GM18507 (cell line): ENCODE measurements at places on chromosomes 4 and X.

DNA sequence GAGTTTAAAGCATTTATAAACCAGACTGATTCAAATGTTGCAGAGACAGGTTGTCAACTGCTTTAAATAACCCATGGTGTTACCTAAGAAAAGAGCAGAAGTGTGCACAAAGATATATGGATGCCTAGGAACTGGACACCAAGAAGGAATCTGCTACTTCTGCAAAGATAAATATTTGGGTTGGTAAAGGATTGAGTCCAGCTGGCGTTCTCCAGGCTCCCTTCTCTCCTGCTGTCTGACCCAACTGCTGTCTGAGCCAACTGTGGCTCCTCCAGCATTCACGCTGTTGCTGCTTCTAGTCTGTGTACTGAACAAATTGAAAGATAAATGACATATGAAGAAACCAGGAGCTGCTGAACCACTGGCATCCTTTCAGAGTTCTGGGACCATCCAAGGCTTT lies 1167.8 kb upstream of the PRKX start:
- DNase-seq, result no peak

DNA sequence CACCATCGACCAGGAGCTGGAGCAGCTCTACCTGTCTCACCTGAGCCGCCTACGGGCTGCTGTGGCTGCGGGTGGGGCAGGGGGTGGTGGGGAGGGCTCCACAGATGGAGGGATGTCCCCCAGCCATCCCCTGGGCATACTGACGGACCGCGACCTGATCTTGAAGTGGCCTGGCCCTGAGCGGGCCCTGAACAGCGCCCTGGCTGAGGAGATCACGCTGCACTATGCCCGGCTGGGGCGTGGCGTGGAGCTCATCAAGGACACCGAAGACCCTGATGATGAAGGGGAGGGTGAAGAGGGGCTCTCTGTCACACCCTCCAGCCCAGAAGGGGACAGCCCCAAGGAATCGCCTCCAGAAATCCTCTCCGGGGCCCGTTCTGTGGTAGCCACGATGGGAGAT lies 16.5 kb downstream of the PPP1R3F start:
- DNase-seq, result no peak

- no peak for DNase-seq
Observed at GRCh38 chr4:4677556-4678522, 136.0 kb upstream of the STX18 start.

DNA sequence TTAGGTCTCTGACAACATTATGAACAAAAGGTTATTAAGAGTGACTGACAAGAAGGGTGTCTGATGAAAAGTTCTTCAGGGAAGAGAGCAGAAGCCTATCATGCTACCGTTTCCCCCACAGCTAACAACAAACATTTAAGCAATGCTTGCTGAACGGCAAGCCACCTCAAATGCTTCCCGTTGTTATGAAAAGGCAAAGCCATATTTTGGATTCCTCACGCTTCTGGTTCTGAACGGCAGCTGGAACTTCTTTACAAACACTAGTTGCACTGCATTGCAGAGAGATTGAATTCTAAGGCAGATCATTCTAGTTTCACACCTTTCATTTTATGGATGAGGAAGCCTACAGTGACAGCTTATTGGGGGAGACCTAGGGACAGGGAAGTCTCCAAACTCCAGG lies 48.6 kb upstream of the NAP1L5 start:
- DNase-seq, result no peak

GRCh38 chr4:99966692-99967091 lies 16.6 kb upstream of the H2AZ1 start:
- no peak for DNase-seq

DNA sequence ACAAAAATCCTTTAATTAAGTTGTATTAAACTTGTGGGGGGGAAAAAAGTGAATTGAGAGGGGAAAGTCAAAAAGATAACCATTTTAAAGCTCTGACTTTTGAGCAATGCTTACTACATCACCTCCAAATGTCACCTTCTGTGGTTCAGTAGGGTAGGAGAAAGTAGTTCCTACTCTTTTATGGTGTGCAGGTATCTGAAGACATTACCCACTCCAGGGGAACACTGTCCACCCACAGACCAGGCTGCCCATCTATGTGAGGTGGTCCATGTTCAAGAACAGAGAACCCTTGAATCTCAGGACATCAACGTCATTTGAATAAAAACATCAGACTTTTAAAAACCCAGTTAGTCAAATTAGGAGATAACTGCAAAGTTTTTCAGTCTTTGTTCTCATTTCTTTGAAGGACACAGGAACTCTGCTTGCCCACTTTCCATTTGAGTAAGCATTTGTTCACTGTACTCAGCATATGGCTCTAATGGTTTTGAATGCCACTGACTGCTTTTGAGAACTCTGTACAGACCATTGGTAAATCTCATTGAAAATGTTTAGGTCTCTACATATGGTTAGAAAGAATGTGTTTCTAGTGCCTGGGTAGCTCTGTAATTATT lies 18.4 kb downstream of the NMU start:
- DNase-seq, result no peak

DNA sequence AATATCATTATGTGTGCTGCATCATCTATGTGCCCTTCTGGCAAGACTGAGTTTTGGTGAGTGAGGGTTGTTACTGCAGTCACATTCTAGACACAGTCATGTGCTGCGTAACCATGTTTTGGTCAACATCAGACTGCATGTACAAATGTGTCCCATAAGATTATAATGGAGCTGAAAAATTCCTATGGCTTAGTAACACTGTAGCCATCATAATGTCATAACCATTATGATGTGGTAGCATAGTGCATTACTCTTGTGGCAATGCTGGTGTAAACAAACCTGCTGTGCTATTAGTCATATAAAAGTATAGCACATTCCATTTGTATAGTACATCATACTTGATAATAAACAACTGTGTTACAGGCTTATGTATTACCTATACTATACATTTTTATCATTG lies 198.1 kb upstream of the NUDT6 start:
- DNase-seq, result no peak

DNA sequence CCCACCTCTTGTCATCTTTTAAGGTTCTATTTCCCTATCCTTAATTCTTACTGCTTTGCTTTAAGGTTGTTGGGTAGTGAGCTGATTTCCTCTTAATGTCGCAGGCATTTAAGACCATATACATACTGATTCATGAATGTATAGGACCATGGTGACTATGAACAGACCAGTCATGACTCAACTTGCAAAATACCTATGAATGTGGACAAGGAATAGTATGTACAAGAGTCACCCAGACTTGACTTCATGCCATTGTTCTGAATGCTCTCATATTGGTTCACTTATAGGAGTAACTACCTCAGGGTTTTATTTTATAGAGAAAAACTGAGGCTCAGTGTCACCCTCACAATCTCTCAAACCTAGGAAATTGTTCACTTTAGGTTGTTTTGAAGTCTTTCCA lies 44.3 kb downstream of the CCNG2 start:
- no peak for DNase-seq

- DNase-seq, result no peak
Observed at GRCh38 chrX:12894074-12895030, 12.1 kb upstream of the TLR8 start.
